ENCODE measurements at places on chromosomes 7 and 10. TPM values are rescaled to one million over a fixed set of nuclear protein-coding genes. Genes with fewer than 3 reads are reported as not detected.

- H3K4me1 ChIP-seq: peaks cover 24% of the 10 kb centered on the region
- no peaks in the 10 kb centered on the region for H3K27me3 ChIP-seq
- peaks cover 2% of the 10 kb centered on the region for H3K36me3 ChIP-seq
- no peak overlapping the region for H3K27ac ChIP-seq
- no peak for DNase-seq
Measured at GRCh38 chr10:12360461-12360860, 11.1 kb downstream of the CAMK1D start.

DNA sequence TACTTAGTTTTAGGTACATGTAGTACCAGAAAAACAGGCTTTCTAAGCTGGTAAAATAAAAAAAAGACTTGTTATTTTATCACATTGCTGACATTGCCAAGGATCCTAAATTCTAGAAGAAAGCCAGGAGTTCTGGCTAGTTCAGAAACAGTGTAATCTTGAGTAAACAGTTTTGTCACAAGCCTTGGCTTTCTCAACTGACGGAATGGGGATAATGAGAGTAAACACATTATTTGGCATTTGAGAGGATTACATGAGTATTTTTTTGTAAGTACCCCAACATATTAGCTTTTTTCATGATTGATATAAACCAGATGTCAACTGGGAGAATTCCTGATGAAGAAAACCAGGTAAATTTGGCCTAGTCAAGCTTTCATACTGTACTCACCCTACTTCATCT, 269.8 kb downstream of the SORCS1 start:
- no peak for DNase-seq
- H3K4me1 ChIP-seq: no peaks in the 10 kb centered on the region
- H3K36me3 ChIP-seq: no peaks in the 10 kb centered on the region

DNA sequence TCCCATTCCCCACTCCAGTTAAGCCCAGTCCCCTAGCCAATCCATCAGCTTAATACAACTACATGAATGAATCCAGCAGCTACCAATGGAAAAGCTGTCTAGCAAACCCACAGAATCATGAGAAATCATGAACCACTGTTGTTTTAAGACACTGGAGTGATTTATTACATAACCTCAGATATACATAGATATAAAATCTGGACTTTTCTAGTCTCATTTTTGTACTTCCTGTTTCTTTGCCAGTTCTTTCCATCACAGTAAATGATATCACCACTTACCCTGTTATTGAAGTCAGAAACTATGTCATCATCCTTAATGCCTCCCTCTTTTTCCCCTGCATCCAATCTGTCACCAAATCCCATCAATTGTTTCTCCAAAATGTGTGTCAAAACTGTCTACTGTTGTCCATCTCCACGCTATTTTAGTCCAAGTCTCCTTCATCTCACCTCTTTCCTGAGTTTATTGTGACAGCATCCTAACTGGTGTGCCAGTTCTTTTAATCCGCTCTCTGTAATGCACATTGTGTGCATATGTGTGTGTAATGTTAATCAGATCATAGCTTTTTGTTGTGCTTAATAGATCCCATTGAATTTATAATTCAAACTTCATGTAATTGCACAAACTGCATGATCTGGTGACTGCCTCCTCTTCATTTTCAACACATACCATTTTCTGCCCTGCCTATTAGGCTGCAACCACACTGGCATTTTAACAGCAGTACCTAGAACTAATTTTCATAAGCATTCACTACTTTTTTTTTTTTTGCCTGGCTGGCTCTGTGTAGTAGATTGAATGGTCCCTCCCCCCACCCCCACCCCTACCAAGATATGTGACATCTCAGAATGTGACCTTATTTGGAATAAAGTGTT, 56.0 kb downstream of the MKLN1 start:
- no peak for DNase-seq
- no peaks in the 10 kb centered on the region for H3K4me1 ChIP-seq
- H3K36me3 ChIP-seq: no peaks in the 10 kb centered on the region
- no peaks in the 10 kb centered on the region for H3K27me3 ChIP-seq

- H3K36me3 ChIP-seq: no peaks in the 10 kb centered on the region
- no peak for DNase-seq
- no peaks in the 10 kb centered on the region for H3K4me1 ChIP-seq
- no peak overlapping the region for H3K27ac ChIP-seq
- no peak overlapping the region for H3K4me3 ChIP-seq
Measured at GRCh38 chr10:62177111-62177510, 91.5 kb downstream of the RTKN2 start.

DNA sequence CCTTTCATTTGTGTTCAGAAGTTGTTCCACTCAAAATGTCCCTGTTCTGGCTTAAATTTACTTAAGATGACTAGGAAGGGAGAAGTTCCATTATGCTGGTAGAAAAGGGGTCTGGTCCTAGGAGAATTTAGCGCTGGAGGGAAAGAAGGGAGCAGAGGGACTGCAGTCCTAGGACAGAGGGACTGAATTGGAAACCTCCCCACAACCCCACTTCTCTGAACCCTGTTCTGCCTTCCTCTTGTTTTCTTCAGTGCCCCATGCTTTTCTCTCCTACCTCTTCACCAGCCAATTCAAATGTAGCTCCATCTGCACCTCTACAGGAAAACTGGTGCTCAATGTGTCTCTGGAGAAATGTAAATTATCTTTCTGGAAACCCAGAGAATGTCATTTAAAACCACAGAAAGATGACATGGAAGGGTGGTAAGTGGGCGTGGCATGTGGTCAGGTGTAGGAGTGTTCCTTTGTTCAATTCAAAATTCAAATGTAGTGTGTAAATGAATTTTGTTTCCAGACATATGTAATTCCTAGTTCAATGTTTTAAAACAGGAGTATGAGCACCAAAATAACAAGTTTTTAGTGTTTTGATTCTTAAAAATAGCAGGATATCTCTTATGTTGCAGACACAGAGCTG, 24.0 kb upstream of the RHOBTB1 start:
- no peak overlapping the region for H3K4me3 ChIP-seq
- no peaks in the 10 kb centered on the region for H3K4me1 ChIP-seq
- no peaks in the 10 kb centered on the region for H3K27me3 ChIP-seq
- no peak for DNase-seq
- H3K36me3 ChIP-seq: no peaks in the 10 kb centered on the region

GRCh38 chr10:8401531-8401930, 347.0 kb downstream of the GATA3 start:
- no peak for DNase-seq
- H3K36me3 ChIP-seq: no peaks in the 10 kb centered on the region
- H3K27me3 ChIP-seq: no peaks in the 10 kb centered on the region
- H3K4me3 ChIP-seq: no peak overlapping the region
- H3K4me1 ChIP-seq: no peaks in the 10 kb centered on the region

DNA sequence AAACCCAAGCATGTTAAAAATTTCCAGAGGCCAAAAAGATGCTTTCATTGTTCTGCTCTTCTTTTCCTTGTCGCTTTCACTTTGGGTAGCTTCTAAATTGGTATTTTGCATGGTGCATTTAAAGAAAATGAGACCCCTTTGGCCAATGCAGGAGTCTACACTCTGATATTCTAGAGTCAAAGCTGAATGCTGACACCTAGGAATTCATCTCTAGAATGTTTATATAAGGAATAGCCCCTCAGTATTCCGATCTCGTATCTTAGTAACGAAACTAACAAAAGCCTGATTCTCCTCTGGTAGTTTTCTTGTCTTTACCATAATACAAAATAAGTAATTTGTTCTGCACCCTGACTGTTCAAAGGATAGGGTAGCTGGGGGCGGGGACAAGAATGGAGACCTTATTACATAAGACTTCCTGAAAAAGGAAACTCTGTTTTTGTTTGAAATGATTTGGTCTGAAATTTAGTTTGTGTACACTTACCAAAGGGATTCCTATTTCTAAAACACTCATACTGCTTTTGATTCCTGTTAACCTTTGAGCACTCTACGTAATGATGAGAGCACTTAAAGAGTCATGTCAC, 17.1 kb downstream of the IKZF1 start:
- no peaks in the 10 kb centered on the region for H3K36me3 ChIP-seq
- H3K4me1 ChIP-seq: no peaks in the 10 kb centered on the region
- no peak overlapping the region for H3K27ac ChIP-seq

GRCh38 chr7:33156441-33156840, 27.1 kb downstream of the BBS9 start:
- no peak for DNase-seq
- H3K4me1 ChIP-seq: no peaks in the 10 kb centered on the region
- no peaks in the 10 kb centered on the region for H3K36me3 ChIP-seq
- H3K27ac ChIP-seq: no peak overlapping the region
- H3K27me3 ChIP-seq: no peaks in the 10 kb centered on the region
- H3K4me3 ChIP-seq: no peak overlapping the region

DNA sequence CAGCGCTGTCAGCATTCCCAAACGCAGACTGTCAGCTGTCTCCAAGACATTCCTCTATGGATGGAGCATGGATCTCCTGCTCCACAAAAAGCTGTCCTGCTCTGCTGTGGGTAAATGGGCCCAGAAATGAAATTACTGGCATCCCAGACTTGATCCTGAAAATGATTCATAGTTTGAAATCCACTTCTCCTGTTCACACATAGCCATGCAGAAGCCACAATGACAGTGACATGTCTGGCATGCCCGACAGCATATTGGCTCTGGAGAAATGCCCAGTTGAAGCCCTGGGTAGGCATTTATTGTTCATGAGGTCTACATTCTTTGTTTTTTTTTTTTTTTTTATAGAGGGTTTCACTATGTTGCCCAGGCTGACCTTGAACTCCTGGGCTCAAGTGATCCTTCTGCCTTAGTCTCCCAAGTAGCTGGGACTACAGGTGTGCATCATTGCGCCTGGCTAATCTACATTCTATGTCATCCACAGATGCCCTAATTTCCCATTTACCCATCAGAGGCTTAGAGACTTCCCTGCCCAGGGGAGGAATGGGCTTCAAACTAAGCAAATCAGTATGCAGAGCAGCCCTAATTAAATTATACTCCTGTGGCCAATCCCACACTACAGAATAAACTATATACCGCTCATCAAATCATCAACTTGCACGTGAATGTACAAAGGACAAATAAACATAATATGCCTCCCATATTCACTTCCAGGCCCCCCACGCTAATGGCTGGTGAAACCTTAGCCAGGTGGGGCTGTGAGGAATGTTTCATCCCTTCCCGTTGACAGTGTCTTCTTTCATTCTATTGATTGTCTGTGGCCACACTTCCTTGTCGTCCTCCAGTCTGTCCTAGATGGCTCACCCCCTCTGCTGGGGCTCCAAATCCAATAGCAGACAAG, 61.8 kb upstream of the EEPD1 start:
- no peaks in the 10 kb centered on the region for H3K4me1 ChIP-seq
- H3K27ac ChIP-seq: no peak overlapping the region
- no peaks in the 10 kb centered on the region for H3K36me3 ChIP-seq
- H3K4me3 ChIP-seq: no peak overlapping the region

DNA sequence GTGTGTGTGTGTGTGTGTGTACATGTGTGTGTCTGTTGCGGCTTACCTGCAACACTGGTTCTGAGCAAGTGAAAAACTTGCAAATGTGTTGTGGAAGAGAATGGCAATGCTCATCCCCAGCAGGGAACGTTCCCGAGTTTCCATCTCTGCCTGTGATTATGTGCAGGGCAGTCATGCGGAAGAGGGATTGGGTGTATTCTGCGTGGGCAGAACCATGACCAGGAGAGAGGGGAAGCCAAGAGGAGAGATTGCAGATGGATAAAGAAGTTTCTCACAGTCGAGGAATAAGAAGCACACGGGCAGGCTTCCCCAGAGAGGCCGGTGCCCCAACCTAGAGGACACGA, 99.9 kb downstream of the CTBP2 start:
- no peak overlapping the region for H3K27ac ChIP-seq
- no peaks in the 10 kb centered on the region for H3K27me3 ChIP-seq
- H3K4me1 ChIP-seq: peaks cover 35% of the 10 kb centered on the region
- no peaks in the 10 kb centered on the region for H3K36me3 ChIP-seq
- no peak for DNase-seq
- no peak overlapping the region for H3K4me3 ChIP-seq

- H3K4me3 ChIP-seq: no peak overlapping the region
- peaks cover 47% of the 10 kb centered on the region for H3K36me3 ChIP-seq
- H3K27me3 ChIP-seq: no peaks in the 10 kb centered on the region
- peak overlapping the region; percentile 9 for H3K27ac ChIP-seq
- H3K4me1 ChIP-seq: peaks cover 9% of the 10 kb centered on the region
- DNase-seq: no peak
Measured at GRCh38 chr7:5354460-5355232, 69.0 kb downstream of the TNRC18 start.

DNA sequence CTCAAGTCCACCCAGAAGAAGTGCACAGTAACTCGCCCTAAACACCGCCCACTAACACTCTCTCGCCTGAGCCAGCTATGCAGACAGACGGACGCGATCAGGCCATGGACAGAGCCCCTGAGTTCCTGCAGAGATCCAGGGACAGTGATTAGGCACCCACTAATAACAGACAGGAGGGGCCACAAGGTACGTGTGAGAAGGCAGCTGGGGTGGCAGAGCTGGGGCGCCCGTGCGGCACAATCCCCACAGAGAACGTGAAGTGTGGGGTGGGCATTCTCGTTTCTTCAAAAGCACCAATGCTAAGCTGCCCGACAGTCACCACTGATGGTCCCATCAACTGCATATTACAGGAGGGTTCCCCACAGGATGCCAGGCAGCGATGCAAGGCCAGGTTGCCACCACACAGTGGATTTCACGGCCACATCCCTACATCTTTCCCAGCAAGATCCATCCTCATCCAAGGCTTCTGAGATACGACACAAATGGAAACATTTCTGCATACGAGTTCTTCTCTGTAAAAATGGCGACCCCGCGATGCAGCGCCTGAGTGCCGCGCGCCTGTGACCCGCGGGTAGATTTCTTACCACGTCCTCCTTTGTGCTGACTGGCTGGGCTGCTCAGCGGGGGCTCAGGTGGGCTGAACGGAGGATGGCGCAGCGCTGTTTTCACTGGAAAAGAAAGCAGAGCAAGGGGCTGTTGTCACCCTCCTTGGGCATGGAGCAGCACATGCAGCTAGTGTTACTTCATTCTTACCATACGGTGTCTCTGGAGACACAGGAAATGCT, 237.5 kb downstream of the TNS3 start:
- H3K36me3 ChIP-seq: peaks cover 65% of the 10 kb centered on the region
- no peaks in the 10 kb centered on the region for H3K27me3 ChIP-seq
- H3K4me3 ChIP-seq: no peak overlapping the region
- H3K27ac ChIP-seq: no peak overlapping the region
- H3K4me1 ChIP-seq: no peaks in the 10 kb centered on the region

Gene CLCN1
- total RNA-seq: not detected

Gene C10orf88
- 4.3 TPM for total RNA-seq

Gene SYT15
- total RNA-seq: 0.47 TPM

Gene ASIC3
- total RNA-seq: 0.05 TPM

Gene MUC3A
- total RNA-seq: 0.79 TPM

Gene GNAI1
- total RNA-seq: 19.2 TPM

Gene NUDT13
- 4.0 TPM for total RNA-seq

Gene HIBADH
- total RNA-seq: 56.6 TPM

Gene MRLN
- not detected for total RNA-seq

Gene SPDYE2B
- total RNA-seq: not detected

Measured in liver (tissue), 10 donors.